Renal cortical epithelial cell (primary cell): ENCODE measurements at places on chromosomes 2 and 18. TPM values are rescaled to one million over a fixed set of nuclear protein-coding genes. Genes with fewer than 3 reads are reported as not detected.

GRCh38 chr2:241808051-241808720, 807 bp upstream of the NEU4 start:
- DNase-seq: peak; percentile 63

DNA sequence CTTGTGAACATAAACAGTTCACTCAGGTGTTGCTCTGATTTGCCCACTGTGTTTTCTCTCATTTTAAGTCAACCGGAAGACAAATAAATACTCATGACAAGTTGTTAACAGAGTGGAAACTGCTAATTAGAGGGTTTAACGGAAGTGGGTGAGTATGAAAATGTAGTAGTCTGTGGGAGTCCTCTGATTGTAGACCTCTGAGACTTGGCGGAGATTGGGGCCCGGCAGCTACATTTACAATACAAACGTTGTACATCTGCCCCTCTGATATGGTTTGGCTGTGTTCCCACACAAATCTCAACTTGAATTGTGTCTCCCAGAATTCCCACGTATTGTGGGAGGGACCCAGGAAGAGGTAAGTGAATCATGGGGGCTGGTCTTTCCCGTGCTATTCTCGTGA, 107.3 kb upstream of the FAM98A start:
- DNase-seq: no peak

DNA sequence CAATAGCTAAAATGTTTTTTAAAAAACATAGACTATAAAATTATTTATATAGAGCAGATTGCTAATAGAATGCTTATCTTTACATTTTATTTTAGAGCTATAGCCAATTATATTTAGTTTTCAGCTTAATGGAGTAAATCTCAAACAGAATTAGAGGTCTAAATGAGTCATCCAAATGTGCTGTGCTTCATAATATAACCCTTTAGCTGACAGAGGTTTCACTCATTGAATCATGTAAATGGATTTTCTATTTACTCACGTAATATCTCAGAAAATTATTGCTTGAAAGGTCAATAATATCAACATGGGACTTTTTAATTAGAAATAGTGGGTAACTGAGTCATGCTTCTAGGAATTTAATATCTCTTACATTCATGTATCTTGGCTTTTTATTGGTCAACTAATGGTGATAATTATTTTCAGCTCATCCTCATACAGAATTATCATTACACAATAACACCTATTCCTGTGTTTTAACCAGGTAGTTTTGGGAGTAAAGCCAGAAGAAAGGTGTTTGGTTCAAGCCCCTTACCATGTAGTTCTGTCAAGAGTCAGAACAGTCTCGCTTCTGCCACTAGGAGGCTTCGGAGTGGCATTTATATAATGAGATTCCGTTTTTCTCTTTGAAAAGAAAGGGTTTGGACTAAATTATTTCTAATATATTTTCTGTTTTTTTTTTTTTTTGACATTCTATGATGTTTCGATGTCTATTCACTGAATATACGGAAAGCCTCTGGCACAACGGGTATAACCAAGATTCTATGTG, 217.6 kb downstream of the CDH7 start:
- DNase-seq: no peak

SKOR2 gene
- total RNA-seq: not detected in 2 replicates

DNA sequence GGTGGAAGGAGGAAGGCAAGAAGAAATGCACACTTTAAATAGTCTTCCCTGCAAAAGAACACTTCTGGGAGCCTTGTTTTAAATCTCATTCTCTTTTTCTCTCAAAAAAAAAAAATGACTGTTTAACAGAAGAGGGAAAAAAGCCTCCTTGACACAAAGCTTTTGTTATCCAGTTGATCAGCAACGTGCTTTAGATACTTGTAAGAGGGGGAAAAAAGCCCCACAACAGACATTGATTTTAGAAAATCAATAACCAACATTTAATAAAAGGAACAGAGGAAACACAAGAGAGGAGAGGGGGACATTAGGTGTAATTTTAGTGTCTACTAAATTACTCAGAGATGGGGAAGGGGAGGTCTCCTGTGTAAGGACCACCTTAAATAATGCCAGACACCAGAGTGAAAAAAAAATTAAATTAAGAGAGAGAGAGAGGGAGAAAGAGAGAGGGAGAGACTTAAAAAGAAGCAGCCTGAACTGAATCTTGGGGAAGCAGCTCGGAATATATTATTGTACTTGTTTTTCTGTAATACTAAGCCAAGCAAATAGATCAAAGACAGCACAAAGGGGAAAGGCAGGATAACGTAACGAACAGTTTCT, 4.7 kb downstream of the ZEB2 start:
- DNase-seq: peak; percentile 49

GRCh38 chr18:57651914-57652313, 30.3 kb upstream of the NARS1 start:
- no peak for DNase-seq

DNA sequence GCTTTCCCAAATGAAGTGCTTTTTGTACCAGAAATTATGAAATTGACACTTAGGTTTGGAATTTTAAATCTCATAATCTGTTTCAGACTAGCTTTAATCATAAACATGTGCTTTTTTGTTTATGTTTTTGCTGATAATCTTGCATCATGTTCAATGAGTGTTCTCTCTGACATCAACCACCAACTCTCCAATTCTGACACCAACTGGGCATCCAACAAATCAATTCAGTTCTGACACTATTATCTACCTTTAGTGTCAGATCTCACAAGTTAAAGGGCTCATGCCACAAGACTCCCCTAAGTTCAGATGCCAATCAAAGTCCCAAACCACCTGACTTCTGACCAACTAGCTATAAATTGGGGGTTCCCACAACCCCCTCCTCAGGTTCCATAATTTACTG, 19.6 kb downstream of the PELI1 start:
- DNase-seq: no peak

DNA sequence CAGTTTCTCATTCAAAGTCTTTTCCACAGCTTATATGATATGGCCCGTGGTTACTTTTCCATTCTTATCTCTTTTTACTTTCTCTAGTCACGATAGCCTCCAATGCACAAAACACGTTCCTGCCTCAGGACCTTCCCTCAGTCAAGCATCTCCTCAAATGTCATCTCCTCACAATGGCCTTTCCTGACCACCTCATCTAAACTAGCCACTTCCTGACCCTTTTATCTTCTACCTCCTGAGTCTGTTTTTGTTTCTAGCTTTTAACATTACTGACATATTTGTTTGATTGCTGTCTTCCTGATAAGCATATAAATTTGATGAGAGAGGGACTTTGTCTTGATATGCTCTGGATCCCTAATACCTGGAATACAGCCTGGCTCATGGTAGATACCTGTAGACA, 7.6 kb downstream of the PGAP1 start:
- DNase-seq: no peak

DNA sequence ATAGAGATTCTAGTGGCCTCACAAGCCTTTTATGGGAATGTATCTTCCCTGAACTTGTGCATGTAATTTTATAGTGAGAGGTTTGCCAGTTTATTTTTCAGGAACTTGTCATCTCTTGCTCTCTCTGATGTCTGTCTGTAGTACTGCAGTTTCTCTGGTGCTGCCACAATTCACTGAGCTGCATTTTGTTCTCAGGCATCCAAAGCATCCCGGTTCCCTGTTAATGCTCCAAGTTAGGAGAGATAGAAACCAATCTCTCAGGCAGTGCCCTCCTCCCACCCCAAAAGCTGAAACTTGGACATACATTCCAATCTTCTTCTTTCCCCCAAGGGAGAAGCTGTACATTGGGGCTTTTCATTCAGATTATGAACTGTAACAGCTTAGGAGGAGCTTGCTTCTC, 30.1 kb upstream of the GRB14 start:
- DNase-seq: no peak

HRH4 gene
- 0.05 TPM in 1 of 2 replicates, not detected in the other for total RNA-seq
